Activated CD4-positive, alpha-beta T cell treated with anti-CD3 and anti-CD28 coated beads, Interleukin-2, amount 10 ng/mL, durations not matched to agents 7 days and 5 days (primary cell): ENCODE measurements at places on chromosomes 2 and 18. TPM values are rescaled to one million over a fixed set of nuclear protein-coding genes. Genes with fewer than 3 reads are reported as not detected.

DNA sequence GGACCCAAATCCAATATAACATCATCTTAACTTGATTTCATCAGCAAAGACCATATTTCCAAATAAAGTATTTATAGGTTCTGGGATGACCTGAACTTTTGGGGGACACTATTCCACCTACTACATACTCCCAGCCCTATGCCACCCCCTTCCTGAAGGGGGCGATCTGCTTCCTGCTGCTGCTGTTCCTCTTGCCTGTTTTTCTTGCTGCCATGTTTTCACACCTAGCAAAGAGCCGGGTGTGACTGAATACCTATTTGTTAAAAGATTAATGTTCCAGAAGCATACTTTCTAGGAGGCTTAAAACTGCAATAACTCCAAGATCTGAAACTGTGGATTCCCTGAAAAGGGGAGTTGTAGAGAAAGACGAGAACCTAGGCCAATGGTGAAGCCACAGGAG, 89.7 kb downstream of the ICOS start:
- DNase-seq, result no peak
- H3K27me3 ChIP-seq, result no peaks in the 10 kb centered on the region
- H3K27ac ChIP-seq, result peak overlapping the region; percentile 68

- peak overlapping the region; percentile 71 for H3K27ac ChIP-seq
- no peaks in the 10 kb centered on the region for H3K27me3 ChIP-seq
Observed at GRCh38 chr2:54053830-54054229, 61.6 kb upstream of the ACYP2 start.

- H3K27ac ChIP-seq, result no peak overlapping the region
- H3K4me1 ChIP-seq, result peaks cover 9% of the 10 kb centered on the region
- no peaks in the 10 kb centered on the region for H3K36me3 ChIP-seq
- H3K4me3 ChIP-seq, result no peak overlapping the region
Observed at GRCh38 chr2:20594048-20594750, 56.7 kb downstream of the HS1BP3 start.

Gene SLC4A3
- not detected for total RNA-seq

Gene CHRNG
- total RNA-seq, result not detected

DNA sequence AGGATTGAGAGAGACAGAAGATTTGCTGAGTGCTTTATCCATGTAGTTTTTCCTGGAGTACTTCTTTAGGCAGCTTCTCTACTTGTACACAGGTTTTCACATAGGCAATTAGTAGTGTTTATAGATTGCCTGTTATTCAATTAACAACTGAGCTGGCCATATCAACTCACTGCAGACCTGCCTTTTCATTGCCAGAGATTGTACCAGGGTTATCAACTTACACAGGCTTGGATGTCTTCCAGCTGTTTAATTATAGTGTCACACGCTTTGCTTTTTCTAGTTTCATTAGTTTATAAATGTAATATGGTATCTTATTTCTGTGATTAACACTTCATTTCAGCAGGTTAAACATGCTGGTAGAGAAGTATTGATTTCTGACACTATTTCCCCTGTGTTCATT, 125.9 kb downstream of the GPD2 start:
- no peaks in the 10 kb centered on the region for H3K27me3 ChIP-seq
- H3K4me1 ChIP-seq, result no peaks in the 10 kb centered on the region
- peaks cover 13% of the 10 kb centered on the region for H3K36me3 ChIP-seq
- H3K27ac ChIP-seq, result no peak overlapping the region

DNA sequence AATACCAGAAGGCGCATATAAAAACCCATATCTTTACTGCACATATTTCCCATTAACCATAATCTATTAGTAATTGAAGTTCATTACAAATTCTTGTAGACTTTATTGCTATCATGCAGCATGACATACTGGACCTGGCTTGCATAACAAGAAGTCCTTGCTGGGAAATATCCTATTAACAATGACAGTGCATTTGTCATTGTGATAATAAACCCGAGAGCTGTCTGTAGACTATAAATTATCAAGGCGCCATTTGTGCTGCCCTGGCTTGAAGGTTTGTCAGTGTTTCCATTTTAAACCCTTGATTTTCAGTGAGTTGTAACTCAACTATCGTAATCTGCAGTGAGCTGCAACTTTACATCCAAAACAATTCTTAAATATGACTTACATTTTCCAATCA, 59.0 kb downstream of the HNMT start:
- H3K4me1 ChIP-seq, result no peaks in the 10 kb centered on the region
- peaks cover 1% of the 10 kb centered on the region for H3K27me3 ChIP-seq
- no peak overlapping the region for H3K27ac ChIP-seq
- H3K36me3 ChIP-seq, result no peaks in the 10 kb centered on the region

- peaks cover 18% of the 10 kb centered on the region for H3K36me3 ChIP-seq
- H3K27ac ChIP-seq, result no peak overlapping the region
- DNase-seq, result no peak
- H3K4me1 ChIP-seq, result peaks cover 5% of the 10 kb centered on the region
Observed at GRCh38 chr2:72809095-72809494, 16.7 kb downstream of the EXOC6B start.
